ENCODE measurements at places on chromosomes 3 and 15.

- DNase-seq: no peak
These were observed 62.3 kb downstream of the IQSEC1 start for GRCh38 chr3:13010780-13011572.

DNA sequence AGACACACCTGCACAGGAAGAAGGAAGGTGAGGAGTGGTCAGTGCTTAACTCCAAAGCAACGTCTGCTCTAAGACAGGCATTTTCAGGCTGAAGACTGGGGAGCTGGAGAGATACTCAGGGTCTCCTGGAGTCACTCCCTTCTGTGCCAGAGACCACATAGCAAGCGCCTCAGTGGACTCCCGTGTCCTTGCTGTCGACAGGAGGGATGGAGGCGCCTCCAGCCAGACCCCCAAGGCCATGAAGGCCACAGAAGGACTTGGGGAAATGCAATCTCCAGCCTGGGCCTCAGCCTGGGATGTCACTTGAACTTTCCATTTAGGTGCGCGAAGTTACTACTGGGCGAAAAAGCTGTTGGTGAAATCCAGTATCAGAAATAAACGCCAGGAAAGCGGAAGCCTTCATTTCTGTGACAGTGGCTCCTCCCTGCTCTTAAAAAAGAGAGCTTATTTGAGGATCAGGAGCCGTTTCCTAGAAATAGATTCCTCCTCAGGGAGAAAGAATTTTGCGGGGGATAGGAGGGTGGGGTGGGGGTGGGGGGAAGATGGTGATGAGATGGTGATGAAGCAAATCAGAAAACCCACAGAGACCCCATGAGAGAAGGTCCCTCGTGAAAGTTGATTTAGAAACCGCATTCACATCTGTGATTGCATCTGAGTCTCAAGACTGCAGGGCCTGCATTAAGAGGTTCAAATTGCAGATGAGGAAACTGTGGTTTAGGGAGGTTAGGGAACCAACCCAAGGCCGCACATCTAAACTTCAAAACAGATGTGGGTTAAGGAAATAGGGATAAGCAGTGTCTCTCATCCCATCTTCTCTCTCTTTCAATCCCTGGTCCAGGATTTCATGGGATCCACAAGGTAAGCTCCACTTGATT, 78.8 kb downstream of the ATP2B2 start:
- DNase-seq: no peak

DNA sequence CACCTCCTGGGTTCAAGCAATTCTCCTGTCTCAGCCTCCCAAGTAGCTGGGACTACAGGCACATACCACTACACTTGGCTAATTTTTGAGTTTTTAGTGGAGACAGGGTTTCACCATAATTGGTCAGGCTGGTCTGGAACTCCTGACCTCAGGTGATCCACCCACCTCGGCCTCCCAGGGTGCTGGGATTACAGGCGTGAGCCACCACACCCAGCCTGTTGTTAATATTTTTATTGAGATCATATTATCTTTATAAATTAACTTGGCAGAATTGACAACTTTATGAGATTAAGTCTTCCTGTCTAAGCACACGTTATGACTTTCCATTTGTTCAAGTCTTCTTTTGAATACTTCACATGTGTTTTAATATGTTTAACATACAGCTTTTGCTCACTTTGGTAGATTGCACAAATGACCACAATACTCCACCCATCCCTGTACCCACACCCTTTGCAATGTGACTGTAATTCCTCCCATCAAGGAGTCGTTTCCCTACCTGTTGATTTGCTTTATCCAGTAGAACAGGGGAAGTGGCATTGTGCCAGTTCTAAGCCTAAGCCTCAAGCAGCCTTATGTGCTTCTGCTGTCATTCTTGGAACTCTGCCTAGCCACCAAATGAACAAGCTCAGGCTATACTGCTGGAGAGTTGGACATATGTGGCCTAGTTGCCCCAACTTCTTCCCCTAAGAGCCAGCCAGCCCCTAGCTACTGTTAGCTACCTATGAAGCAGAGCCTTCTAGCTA, 8.2 kb downstream of the XYLB start:
- DNase-seq: no peak

- no peak for DNase-seq
These were observed 55.0 kb downstream of the SLC6A1 start for GRCh38 chr3:11047500-11047899.
